ENCODE measurements at places on chromosomes 5 and 9. TPM values are rescaled to one million over a fixed set of nuclear protein-coding genes. Genes with fewer than 3 reads are reported as not detected.

The PDE8B gene
- polyA plus RNA-seq: 3.7 TPM

- no peak for DNase-seq
Measured at GRCh38 chr5:116847960-116848359, 273.3 kb upstream of the SEMA6A start.

GRCh38 chr5:60495644-60496520, 204.1 kb downstream of the DEPDC1B start:
- no peak for DNase-seq

DNA sequence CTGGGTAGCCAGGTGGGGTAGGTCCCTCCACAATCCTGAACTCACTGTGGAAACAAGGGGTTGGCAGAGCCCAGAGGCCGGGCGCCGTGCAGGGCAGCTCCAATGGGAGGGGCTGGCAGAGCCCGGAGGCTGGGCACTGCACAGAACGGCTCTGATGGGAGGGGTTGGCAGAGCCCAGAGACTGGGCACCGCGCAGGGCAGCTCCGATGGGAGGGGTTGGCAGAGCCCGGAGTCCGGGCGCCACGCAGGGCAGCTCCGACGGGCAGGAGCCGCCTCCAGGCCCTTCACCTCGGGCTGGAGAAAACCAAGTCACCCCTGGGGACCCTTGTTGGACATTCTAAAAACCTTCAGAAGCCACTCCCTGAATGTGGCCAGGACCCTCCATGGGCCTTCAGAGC, 9.3 kb downstream of the NACC2 start:
- no peak for DNase-seq

- DNase-seq: no peak
Measured at GRCh38 chr5:8081179-8081578, 212.2 kb downstream of the MTRR start.

GRCh38 chr5:137205231-137206027, 293.7 kb downstream of the SPOCK1 start:
- DNase-seq: no peak

GRCh38 chr5:1952444-1953099, 69.8 kb upstream of the IRX4 start:
- DNase-seq: peak; percentile 24

DNA sequence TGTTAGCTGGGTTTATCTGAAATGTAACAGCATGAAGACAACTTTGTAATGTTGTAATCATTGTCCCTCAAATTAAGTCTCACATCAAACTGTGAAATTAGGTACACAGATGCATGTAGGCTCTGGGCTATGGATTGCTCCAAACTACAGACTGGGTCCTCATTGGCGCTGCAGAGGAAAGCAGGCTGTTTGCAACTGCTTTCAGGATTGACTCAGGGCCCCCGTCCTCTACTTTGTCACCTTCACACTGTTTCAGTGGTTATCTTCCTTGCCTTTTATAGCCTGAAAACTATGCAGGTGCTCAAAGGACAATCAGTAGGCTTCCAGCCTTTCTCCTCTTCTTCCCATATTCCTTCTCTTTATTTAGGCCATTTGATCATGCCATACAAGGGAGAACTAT, 18.0 kb downstream of the GRAMD2B start:
- DNase-seq: no peak

- DNase-seq: no peak
Measured at GRCh38 chr9:113513536-113513935, 50.0 kb downstream of the RGS3 start.

Measured in kidney (tissue), 22 donors.